Calu3 (cell line): ENCODE measurements at places on chromosomes 16 and 17. TPM values are rescaled to one million over a fixed set of nuclear protein-coding genes. Genes with fewer than 3 reads are reported as not detected.

DNA sequence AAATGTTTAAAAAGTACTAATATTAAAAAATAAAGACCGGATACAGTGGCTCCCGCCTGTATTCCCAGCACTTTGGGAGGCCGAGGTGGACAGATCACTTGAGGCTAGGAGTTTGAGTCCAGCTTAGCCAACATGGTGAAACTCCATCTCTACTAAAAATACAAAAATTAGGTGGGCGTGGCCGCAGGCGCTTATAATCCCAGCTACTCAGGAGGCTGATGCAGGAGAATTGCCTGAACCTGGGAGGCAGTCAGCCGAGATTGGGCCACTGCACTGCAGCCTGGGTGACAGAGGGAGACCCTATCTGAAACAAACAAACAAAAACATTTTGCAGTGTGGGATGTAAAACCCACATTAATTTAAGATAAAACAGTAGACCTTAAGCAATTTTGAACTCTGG lies 11.8 kb downstream of the CDC27 start:
- DNase-seq, result no peak

DNA sequence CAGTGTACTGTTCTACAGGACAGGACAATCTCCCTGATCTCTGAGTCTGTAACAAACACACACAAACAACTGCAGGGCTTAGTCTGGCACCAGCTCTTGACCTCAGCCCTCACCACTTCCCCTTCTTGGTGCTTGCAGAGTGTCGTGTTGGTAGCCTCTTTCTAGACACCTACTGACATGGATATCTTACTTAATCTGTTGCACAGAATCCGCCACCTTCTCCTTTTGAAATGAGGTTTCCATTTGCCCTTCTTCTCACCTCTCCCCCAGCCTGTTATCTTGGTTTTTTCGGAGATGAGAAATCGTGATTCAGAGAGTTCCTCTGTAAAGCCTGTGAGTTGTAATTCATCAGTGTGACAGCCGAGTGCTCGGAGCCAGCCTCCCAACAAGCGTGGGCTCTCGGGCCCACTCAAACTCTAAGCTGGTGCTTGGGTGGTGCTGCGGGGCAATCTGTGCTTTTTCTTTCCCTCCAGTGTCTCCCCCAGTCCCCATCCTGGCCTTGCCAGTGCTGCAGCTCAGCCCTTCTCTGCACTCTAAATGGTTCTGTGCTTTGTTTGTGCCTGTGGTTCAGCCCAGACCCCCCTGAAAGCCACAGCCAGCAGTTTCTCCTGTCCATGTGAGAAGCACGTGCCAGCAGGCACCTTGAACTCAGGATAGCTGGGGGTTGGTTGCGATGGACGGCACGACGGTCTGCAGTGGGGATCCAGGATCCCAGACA lies 28.1 kb downstream of the KIAA0513 start:
- DNase-seq, result no peak

GRCh38 chr17:44901411-44901921 lies 2.2 kb upstream of the EFTUD2 start:
- DNase-seq, result no peak

- peak; percentile 73 for DNase-seq
Measured at GRCh38 chr17:75404223-75404730, 1.2 kb downstream of the GRB2 start.

DNA sequence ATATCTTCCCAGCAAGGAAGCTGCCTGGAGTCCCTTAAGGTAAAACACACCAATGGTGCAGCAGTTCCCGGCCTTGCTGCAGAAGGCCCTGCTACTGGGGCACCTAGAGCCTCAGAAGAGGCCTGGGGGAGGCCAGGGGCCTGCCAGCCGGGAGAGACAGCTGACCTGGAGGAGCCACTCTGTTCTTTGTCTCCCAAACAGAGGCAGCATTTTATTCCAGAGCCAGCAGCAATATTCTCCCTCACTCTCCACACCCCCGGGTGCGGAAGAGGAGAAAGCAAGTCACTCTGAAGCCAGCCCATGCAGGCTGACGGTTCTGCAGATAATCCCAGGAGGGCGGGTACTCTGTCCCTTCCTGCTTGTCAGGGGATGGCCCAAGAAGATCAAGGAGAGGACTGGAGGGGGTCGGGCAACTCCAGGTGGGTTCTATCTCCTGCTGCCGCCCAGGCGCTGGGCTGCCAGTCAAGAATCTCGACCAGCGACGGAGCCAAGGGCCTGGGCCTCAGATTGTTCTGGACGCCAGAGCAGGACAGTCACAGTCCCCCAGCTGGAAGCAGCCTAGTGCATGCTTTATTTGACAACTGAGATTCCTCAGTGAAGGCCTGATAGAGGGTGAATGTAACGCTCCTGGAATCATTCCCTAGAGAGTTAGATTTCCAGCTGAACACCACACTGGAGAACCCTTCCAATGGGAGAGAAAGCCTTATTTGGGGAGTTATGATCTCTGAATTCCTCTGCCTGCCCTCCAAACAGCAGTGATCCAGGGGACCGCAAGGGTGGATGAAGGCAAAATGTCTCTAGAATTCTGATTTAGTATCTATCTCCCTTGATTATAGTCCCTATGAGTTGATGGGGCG lies 1.1 kb upstream of the KIFC3 start:
- no peak for DNase-seq

- peak; percentile 32 for DNase-seq
Measured at GRCh38 chr17:75457047-75457654, 716 bp downstream of the TMEM94 start.

Gene CTRB1
- total RNA-seq, result not detected in 2 replicates

Gene ALDOC
- total RNA-seq, result 2.6 and 2.8 TPM in 2 replicates

Gene CAVIN1
- 4.0 and 6.7 TPM in 2 replicates for total RNA-seq
